KBM-7 (cell line): ENCODE measurements at places on chromosomes 13 and 19.
A peak's percentile ranks its signal among the peaks of the same experiment; 100 is the strongest.

GRCh38 chr19:6713773-6714692 lies 6.4 kb downstream of the C3 start:
- DNase-seq, result no peak

GRCh38 chr19:1248139-1248785 lies at the start of gene MIDN:
TSS of gene MIDN (plus strand) at chr19:1248583. CDS start at chr19:1250297, 1,714 bp downstream.
- DNase-seq, result peak; percentile 41

DNA sequence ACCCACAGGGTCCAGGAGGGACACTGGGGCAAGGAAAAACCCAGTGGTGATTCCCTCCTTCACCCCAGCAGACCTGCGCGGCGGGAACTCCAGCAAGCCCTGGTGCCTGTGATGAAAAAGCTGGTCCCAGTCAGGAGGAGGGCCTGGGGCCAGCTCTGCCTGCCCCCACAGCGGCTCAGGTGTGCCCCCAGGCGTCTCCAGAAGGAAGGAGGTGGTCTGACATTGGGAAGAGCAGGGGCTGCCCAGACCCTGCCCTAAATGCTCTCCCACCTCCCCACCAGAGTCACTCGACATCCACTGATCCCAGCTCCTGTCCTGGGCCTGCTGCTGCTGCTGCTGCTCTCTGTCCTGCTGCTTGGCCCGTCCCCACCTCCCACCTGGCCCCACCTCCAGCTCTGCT lies 6.2 kb downstream of the PTH2 start:
- DNase-seq, result no peak

DNA sequence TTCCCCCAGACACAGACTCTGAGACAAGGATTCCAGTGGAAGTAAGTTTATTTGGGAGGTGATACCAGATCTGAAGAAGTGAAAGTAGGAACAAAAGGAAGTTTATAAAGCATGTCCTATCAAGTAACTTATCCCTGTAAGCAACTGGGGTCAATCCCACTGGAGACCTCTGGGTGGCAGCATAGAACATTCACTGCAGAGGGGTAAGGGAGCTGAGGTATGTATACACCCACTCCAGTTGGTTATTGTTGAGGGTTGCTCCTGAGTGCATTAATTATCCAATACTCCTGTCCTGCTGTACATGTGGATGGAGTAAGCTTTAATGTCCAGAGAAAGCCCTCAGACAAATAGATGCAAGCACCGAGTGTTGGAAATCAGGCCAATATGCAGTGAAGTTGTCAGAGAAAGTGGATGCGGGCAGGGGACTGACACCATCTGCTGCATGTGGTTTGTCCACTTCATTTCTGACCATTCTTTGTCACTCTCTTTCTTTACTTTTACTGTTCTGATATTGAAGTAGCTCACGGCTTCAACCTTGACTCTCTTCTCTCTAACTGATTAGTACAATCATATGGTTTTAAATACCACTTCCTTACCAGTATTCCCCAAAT lies 46.7 kb downstream of the NOTCH3 start:
- peak; percentile 74 for DNase-seq

DNA sequence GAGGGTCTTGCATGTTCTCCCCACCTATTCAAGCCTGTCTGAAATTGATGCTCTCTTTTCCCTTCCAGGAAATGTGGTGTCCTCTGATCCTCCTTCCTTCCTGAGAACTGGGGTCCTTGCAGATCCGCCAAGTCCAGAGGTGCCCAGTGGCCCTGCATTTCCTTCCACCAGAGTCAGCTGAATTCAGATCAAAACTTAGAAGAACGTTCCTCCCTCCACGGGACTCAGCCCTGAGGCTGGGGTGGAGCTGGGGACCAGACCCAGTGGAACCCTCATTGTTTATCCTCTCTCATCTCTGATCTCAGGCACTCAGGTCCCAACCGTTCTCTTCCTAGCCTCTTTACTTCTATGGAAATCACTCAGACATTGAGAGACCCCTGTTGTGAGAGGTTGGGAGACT lies 477.3 kb downstream of the TSHZ3 start:
- DNase-seq, result no peak
